Glutamatergic neuron (in vitro differentiated cells): ENCODE measurements at places on chromosomes 3 and 15.

DNA sequence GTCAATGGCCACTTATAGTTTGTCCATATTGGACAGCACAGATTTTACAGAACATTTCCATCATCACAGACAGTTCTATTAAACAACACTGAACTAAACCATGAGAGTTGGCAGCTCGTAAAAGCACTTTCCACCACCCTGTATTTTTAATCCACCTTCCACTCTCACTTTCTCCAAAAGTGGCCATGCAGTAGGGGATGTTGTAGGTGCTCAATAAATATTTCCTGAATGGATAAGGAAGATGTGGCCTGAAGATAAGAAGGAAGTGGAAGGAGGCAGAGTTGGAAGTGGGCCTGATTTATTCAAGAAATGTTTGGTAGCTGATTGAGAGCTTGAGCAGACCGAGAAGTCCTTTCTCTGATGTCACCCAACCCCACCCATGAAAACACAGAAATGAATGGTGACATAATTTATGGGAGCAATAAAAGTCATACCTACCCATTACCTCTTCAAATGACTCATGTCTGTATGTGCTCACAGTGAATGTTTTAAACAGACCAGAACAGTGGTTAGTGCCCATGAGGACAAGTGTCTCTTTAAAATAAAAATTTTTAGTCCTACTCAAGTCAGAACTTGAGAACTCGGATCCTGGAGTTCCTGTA lies 39.6 kb upstream of the CTNNB1 start:
- no peaks in the 10 kb centered on the region for H3K4me1 ChIP-seq
- no peak overlapping the region for H3K4me3 ChIP-seq
- DNase-seq: no peak
- H3K36me3 ChIP-seq: no peaks in the 10 kb centered on the region

GRCh38 chr15:97678656-97679055 lies 281.8 kb upstream of the ARRDC4 start:
- DNase-seq: no peak
- H3K4me1 ChIP-seq: no peaks in the 10 kb centered on the region
- H3K4me3 ChIP-seq: no peak overlapping the region
- H3K36me3 ChIP-seq: no peaks in the 10 kb centered on the region
- no peaks in the 10 kb centered on the region for H3K27me3 ChIP-seq
- no peak overlapping the region for H3K27ac ChIP-seq

DNA sequence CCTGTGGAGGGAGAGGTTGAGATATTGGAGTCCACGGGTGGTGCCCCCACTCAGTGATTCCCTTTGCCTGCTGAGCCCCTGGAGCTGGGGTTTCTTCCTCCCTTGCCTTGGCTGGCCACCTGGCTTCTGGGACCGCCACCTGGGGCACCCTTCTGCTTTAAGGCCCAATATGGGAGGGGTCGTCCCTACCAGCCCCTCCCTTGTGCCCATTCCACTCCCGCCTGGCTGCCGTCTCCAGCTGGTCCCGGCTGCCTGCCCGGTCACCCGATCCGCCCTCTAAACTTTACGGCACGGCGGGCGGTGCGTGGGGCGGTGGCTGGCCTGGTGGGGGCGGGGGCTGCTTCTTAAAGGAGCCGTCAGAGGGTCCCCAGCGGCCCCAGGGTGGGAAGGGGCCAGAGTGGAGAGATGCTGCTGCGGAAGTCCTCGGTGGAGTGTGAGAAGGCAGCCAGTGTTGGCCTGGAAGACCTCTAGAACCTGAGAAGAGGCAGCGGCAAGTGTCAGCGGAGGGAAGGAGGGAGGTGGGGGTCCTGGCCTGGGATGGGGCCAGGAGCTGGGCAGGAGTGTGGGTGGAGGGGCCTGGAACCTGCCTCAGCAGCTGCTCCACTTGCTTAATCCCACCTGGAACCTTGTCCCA lies 1.6 kb upstream of the SEMA3B start:
- no peak overlapping the region for H3K27ac ChIP-seq
- peaks cover 17% of the 10 kb centered on the region for H3K27me3 ChIP-seq
- no peaks in the 10 kb centered on the region for H3K36me3 ChIP-seq
- peaks cover 7% of the 10 kb centered on the region for H3K4me1 ChIP-seq
- no peak for DNase-seq

- peaks cover 12% of the 10 kb centered on the region for H3K4me1 ChIP-seq
- no peaks in the 10 kb centered on the region for H3K36me3 ChIP-seq
- no peak overlapping the region for H3K4me3 ChIP-seq
- DNase-seq: no peak
Measured at GRCh38 chr15:41782371-41783282, 8.3 kb downstream of the MAPKBP1 start.

GRCh38 chr15:81008312-81008711 lies 7.6 kb downstream of the TLNRD1 start:
- H3K27me3 ChIP-seq: no peaks in the 10 kb centered on the region
- H3K27ac ChIP-seq: no peak overlapping the region
- H3K36me3 ChIP-seq: no peaks in the 10 kb centered on the region
- peaks cover 4% of the 10 kb centered on the region for H3K4me1 ChIP-seq
- DNase-seq: no peak

DNA sequence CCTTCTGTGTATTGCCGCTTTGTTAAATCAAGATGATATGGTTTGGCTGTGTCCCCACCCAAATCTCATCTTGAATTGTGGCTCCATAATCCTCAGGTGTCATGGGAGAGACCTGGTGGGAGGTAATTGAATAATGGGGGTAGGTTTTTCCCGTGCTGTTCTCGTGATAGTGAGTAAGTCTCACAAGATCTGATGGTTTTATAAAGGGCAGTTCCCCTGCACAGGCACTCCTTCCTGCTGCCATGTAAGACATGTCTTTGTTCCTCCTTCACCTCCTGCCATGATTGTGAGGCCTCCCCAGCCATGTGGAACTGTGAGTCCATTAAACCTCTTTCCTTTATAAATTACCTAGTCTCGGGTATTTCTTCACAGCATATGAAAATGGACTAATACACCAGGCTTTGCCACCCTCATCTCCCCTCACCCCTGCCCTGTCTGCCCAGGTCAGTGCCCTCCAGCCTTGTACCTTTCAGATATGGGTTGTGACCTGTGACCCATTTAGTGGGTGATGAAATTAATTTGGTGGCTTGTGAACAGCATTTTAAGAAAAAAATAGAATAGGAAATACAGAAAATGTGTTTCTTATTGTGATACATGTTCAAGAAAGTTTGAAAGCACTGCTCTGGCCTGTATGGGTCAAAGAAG lies 56.1 kb upstream of the MCF2L2 start:
- DNase-seq: no peak
- no peak overlapping the region for H3K4me3 ChIP-seq
- H3K4me1 ChIP-seq: peaks cover 8% of the 10 kb centered on the region
- no peak overlapping the region for H3K27ac ChIP-seq

- peaks cover 7% of the 10 kb centered on the region for H3K4me1 ChIP-seq
- H3K27me3 ChIP-seq: peaks cover 4% of the 10 kb centered on the region
- H3K36me3 ChIP-seq: no peaks in the 10 kb centered on the region
- H3K27ac ChIP-seq: no peak overlapping the region
- no peak overlapping the region for H3K4me3 ChIP-seq
- DNase-seq: no peak
Measured at GRCh38 chr3:177554895-177555759, 357.8 kb upstream of the TBL1XR1 start.

DNA sequence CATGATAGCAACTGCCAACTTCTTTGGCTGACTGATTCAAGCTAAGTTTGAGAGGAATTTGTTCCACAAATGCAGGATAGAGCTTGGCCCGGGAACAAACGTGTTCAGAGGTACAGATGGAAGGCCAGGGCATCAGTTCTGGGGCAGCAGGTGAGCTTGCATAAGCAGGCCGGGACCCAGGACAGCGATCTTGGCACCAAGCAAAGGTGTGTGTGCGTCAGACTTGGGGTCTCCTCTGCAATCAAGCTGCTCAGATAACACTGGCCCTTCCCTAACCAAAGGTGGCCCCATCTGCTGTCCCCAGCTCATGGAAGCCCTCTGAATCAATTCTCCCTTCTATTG lies 155.6 kb downstream of the MEGF11 start:
- H3K27me3 ChIP-seq: peaks cover 26% of the 10 kb centered on the region
- peaks cover 60% of the 10 kb centered on the region for H3K4me1 ChIP-seq
- no peak overlapping the region for H3K27ac ChIP-seq
- DNase-seq: no peak
- no peaks in the 10 kb centered on the region for H3K36me3 ChIP-seq

- no peak for DNase-seq
- H3K36me3 ChIP-seq: no peaks in the 10 kb centered on the region
- no peaks in the 10 kb centered on the region for H3K27me3 ChIP-seq
- no peak overlapping the region for H3K27ac ChIP-seq
- H3K4me1 ChIP-seq: peaks cover 1% of the 10 kb centered on the region
Measured at GRCh38 chr15:35288580-35288979, 203.5 kb upstream of the NANOGP8 start.

DNA sequence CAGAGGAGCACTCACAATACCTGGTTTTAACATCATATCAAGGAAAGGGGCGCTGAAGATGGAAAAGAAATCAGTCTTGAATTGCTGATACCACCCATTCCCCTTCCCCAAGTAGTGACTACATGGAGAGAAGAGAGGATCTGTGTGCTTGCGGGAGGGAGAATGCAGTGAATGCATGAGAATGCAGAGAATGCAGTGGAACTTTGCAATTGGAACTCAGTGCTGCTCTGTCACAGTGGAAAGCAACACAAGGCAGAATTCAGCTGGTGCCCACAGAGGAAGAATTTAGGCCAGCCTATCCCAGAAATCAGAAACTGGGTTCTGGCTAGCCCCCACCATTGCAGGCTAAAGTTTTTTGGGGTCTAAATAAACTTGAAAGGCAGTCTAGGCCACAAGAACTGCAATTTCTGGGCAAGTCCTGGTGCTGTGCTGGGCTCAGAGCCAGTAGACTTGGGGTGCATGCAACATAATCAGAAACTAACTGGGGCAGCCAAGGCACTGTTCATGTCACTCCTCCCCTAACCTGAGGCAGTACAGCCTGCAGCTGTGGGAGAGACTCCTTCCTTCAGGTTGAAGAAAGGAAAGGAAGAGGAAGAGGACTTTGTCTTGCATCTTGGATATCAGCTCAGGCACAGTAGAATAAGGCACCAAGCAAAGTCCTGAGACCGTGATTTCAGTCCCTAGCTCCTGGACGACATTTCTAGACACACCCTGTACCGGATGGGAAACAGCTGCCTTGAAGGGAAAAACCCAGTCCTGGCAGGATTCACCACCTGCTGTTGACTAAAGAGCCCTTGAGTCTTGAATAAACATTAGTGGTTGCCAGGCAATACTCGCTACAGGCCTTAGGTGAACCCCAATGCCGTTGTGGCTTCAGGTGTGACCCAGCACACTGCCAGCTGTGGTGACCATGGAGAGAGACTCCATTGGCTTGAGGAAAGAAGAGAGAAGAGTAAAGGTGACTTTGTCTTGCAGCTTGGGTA lies 329.3 kb downstream of the TBL1XR1 start:
- H3K27me3 ChIP-seq: no peaks in the 10 kb centered on the region
- no peaks in the 10 kb centered on the region for H3K4me1 ChIP-seq
- H3K36me3 ChIP-seq: peaks cover 5% of the 10 kb centered on the region
- H3K27ac ChIP-seq: no peak overlapping the region
- DNase-seq: no peak

DNA sequence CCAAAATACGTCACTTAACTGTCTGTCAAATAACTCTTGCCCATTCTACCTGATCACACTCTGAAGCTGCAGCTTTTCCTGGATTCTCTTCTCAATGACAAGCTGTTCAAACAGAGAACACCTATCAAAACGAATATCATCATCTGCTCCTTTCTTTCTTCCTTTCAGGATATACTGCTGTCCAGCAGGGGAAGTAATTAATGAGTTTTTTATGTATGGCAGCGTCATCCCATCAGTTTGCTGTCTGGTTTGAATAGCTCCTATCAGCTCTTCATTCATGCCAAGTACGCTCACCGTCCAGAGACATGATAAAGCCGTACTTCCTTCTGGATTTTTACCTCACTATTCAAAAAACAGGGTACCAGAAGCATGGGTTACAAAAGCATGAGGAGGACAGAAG lies at the start of gene CHRM5:
Gene CHRM5, plus strand, starts transcription at position 274 of the 400 bp plus-strand sequence. CDS start 94,221 bp downstream, outside the sequence.
- no peak within 1 kb of the TSS for H3K4me3 ChIP-seq
- no peaks in the 10 kb centered on the region for H3K36me3 ChIP-seq
- DNase-seq: no peak

DNA sequence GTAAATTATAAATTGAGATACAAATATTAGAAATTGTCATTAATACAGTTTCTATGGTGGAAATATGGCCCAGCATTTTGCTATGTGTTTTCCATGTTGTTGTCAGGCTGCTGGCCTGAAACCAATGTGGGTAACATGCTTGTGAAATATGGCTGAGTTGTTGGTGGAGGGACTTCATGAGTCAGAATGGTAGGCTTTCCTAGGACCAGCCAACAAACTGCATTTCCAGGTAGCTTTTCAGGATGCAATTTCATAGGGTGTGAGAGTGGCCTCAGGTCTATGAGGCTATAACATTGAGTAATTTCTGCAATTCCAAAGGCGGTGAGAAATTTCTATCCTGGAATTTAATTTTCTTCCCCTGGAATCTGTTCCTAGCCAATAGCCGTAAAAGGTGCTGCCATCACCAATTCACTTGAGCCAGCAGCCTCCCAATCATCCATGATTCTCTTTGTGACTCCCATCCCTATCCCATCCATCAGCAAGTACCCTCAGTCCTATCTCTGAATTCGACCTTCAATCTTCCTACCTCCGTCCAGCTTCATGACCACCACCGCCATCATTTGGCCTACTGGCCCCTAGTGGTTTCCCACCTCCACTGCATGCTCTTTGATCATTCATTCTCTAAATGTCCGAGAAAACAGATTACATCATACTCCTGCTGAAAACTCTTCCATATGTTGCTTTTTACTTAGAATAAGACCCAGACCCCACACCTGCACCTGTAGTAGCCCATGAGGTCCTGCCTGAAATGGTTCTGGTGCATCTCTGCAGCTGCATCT lies 276.6 kb upstream of the CFAP20DC start:
- H3K36me3 ChIP-seq: no peaks in the 10 kb centered on the region
- H3K4me3 ChIP-seq: no peak overlapping the region
- no peak overlapping the region for H3K27ac ChIP-seq
- no peaks in the 10 kb centered on the region for H3K4me1 ChIP-seq

- DNase-seq: no peak
- no peaks in the 10 kb centered on the region for H3K36me3 ChIP-seq
- H3K4me1 ChIP-seq: no peaks in the 10 kb centered on the region
- no peak overlapping the region for H3K27ac ChIP-seq
Measured at GRCh38 chr3:57892423-57892822, 115.8 kb upstream of the FLNB start.

DNA sequence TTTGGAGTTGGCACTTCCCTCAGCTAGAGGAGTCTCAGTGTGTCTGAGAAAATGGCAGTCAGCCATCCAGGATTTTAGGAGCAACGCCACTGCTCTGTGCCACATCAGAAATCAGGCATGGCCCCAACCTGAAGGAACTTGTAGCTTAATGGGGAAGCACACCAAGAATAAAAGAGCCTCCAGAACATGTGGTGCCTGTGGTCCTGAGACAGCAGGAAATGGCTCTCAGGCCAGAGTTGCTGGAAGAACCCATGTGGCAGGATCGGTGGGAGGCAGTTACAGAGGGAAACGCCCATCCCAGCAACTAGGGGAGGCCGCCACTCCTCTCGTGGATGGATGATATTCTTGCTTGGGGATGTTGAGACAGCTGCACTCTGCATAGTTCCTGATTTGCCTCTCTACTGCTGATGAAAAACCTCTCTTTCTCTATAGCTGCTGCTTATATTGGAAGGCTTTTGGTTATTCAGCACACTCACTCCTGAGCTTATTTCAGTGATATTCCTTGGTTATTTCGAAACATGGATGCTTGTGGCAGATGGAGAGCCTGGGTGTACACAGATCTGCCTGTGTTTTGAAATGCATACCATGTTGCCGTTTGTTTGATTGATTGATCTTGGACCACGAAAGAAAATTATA lies 52.4 kb downstream of the KLHL25 start:
- H3K27ac ChIP-seq: peak overlapping the region; percentile 95
- peaks cover 51% of the 10 kb centered on the region for H3K4me1 ChIP-seq
- peak overlapping the region; percentile 4 for H3K4me3 ChIP-seq
- H3K27me3 ChIP-seq: peaks cover 13% of the 10 kb centered on the region
